ENCODE measurements at places on chromosomes 13 and 19. TPM values are rescaled to one million over a fixed set of nuclear protein-coding genes. Genes with fewer than 3 reads are reported as not detected.

WDR87 gene
- total RNA-seq = not detected

AP1M2 gene
- total RNA-seq = 61.3 TPM

IL27RA gene
- 2.7 TPM for total RNA-seq

- no peak for DNase-seq
These were observed 1.9 kb downstream of the C2CD4C start for GRCh38 chr19:406971-407510.

- peak; percentile 97 for DNase-seq
These were observed 8.1 kb upstream of the ZNF784 start for GRCh38 chr19:55632463-55632834.

Data from lower leg skin (tissue), 4 donors.